ENCODE measurements at places on chromosomes 1 and 21.

DNA sequence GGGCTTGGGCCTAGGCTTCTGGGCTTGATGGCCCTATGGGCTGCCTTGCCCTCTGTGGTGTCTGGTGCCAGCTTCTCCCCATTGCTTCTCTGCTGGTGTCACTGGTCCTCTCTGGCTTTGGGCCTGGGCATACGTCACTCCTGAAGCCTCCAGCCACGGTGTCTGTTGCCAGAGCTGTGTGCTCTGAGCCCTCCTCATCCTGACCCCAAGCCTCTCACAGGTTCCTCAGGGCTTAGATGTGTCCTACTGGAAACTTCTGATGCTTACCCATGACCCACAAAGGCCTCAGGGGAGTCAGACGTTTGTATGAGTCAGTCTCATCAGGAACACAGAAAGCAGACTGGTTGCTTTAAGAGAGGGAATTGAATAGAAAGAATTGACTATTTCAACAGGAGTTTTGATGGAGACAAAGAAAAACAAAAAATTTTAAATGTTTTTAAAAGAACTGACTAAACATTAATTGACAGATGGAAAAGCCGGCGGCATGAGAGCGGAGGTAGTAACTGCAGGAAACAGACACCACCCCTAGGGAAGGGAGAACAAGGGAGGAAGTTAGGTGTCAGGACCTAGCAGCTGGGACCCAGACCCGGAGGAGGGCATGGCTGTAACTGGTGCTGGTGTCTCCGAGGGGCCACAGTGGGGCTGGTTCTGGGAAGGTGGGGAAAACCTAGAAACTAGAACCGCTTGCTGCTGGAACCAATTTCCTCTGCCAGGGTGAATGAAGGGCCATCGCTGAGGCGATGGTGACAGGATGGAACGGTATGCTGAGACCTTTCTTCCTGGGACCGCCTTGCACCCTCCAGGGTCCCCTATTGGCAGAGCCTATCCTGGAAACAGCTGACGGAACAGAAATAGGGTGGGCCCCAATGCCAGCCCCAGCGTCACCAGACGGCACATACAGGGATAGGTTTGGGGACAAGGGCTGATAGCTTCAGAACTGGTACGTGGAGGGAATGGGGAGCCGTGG is 40.0 kb upstream of the CITED4 start:
- DNase-seq: no peak

GRCh38 chr1:203424861-203425662 is 50.5 kb upstream of the PRELP start:
- no peak for DNase-seq

DNA sequence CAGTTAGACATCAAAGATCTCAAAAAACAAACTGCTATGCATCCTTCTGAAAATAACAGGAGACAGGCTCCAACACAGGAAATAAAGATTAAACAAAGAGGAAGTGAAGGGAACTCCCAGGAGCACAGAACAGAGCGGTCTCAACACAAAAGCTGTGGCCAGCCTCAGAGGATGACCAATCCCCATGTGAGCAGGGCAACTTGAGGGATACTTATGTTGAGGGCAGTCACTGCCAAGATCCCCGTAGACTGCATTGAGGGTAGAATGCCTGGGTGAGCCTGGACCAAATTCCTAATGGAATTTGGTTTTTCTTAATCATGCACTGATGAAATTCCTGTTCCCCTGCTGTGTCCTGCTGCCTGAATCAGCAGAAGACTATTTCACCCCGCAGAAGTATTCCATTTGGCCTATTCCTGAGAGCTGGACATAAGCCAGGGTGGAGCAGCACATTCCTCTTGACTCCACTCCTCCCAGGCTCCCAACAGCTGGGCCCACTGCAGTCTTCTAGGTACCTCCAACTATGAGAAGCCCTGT is 49.0 kb downstream of the JAK1 start:
- no peak for DNase-seq

- DNase-seq: no peak
These were observed 6.4 kb upstream of the BRWD1 start for GRCh38 chr21:39319814-39320332.

DNA sequence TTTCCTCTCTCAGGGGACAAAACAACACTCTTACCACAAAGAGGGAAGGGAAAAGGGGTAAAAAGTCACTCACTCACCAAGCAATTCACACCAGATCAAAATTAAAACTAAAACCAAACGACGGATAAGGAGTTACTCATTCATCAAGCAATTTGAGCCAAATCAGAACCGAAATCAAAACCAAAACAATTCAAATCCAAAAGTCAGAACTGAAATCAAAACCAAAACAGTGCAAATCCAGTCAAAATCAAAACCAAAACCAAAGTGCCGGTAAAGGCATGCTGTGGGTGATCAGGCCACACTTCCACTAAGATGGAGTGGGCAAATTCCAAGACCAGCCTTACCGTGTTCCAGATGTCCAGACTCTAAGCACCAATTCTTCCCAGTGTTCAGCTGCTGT is 717.9 kb downstream of the AMY1C start:
- DNase-seq: no peak

DNA sequence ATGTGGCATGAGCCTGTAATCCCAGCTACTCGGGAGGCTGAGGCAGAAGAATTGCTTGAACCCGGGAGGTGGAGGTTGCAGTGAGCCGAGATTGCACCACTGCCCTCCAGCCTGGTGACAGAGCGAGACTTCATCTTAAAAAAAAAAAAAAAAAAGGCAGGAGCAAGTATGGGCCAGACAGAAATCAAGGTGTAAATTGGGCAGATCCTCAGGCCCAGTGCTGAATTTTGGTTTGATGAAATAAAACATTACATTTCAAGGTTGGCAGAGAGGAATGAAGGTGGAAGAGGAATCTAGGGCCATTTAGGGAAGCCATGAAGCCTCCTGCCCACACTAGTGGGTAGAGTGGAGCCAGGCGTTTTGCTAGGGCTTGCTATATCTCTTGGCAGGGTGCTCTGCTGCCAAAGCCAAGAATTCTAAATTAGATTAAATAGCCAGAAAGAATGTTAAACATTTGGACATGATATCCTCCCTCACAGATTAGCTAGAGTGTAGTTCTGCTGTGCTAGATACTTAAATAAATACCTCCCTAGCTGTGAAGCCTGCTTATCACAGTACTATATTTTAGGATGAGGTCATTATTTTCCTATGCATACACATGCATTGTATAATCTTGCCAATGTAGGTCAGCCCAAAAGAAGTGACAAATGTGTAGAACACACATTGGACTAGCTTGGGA is 16.6 kb upstream of the LGALS8 start:
- no peak for DNase-seq
